ENCODE measurements at places on chromosomes 7 and 10.

DNA sequence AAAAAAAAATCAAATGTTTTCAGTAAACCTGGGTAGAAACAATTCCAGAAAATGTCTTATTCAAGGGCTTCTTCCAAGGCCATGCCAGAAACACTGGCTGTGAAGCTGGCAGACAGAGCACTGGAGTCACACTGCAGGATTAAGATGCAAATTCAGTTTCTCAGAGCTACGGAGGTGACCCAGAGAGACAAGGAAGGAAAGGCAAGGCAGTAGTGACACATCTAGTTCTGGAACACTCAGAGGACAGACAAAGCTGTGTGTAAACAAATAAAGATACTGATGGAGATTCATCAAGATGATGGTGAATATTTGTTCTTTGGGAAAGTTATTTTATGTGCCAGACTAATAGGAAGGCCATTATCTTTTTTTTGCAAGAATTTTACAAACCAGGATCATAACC, 608.3 kb upstream of the C7orf33 start:
- DNase-seq = no peak

DNA sequence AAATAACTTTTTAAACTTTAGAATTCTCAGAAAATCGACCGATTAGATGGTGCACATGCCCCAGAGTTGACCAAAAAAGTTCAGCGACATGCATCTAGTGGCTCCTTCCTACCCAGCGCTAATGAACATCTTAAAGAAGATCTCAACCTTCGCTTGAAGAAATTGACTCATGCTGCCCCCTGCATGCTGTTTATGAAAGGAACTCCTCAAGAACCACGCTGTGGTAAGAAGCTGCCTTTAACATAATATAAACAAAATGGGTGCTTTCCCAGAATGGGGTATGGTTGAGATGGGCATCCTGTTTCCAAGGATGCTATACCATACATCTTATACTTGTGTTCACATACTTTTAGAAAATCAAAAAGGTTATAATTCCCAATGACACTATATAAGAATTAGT, 24.6 kb downstream of the GLRX3 start:
- DNase-seq = no peak

- no peak for DNase-seq
These were observed 109.7 kb downstream of the C1GALT1 start for GRCh38 chr7:7292085-7292484.

DNA sequence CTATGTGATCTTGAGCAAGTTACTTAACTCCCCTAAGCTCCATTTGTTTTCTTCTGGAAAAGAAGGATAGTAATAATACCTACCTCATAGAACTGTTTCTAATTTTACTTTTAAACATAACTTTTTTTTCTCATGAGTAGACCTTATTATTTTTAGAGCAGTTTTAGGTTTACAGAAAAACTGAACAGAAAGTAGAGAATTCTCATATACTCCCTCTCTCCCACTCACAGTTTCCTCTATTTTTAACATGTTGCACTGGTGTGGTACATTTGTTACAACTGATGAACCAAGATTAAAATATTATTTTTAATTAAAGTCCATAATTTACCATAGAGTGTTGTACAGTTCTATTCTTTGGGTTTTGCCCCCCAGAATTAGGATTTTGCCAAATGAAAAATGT, 221.3 kb upstream of the CSTF2T start:
- DNase-seq = no peak

GRCh38 chr7:117323305-117323850, 520 bp upstream of the WNT2 start:
- no peak for DNase-seq

DNA sequence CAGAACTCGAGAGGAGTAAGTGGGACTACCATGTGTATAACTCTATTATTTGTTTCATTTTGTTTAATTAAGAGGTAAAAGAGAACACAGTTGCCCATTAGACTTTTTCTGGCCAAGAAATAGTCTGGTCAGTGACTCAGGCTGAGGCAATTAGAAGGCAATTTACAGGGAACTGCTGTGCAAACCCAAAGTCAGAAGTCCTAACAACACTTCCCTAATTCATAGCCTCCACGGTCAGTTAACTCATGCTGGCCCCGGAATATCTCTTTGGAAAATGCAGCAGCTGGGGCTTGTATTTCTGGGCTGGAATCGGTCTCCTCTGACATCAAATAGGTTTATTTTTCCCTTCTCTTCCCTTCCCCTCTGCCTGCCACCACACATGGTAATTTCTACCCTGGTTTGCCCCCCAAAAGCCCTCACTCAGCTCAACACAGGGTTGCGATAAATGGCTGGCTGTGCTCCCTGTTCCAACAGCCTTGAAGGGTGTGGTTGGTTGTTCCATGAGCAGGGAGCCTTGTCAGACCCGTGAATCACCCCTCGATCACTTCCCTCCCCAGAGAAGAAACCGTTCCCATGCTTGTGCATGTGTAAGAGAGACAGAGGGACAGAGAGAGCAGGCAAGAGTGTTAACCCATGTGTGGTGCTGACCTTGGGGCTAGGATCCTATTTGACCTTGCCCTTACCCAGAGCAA, 5.3 kb downstream of the SH3PXD2A start:
- no peak for DNase-seq

- DNase-seq = no peak
These were observed 817.7 kb upstream of the IGFBP3 start for GRCh38 chr7:46738796-46739195.

GRCh38 chr10:62992145-62992721, 140.9 kb upstream of the NRBF2 start:
- no peak for DNase-seq

DNA sequence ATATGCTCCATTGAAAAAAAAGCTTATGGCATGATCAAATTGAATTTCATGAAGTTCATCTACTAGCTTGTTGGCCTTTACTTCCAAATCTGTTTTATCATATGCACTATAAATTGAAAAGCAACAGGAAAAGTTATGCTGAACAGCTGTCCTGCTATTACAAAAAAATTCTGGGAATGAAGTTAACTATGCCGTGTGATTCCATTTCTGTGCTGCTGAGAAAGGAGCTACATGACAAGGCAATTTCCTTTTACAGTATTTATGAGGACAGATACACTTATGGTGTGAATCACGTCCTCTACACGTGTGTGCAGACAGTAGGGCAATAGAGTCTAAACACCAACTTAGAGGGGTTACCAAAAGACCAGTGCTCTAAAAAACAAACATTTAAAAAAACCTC, 426.5 kb upstream of the AKR1E2 start:
- DNase-seq = no peak

DNA sequence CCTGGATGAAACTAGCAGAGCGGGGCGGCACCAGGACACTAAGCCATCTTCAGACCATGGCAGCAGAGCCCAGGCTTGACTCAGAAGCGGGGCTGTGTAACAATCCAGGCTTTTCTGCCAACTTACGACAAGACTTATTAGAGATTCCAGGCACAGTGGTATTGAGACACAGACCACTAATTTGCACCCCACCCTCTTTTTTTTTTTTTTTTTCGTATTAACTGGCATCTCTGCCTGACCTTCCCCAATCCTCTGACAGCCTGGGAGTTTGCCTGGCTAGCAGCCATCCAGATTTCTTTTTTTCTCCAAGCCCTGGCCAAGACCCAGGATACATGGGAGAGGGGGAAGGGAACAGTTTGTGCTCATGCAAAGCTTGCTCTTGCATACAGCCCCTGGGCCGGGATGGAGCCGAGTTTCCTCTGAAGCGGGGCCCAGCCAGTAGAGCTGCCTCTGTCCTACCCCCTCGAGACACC, 182.4 kb downstream of the PLXNA4 start:
- no peak for DNase-seq
